ENCODE measurements at places on chromosomes 4 and X.

GRCh38 chrX:69289046-69289792 lies 124.0 kb upstream of the PJA1 start:
- DNase-seq, result no peak

DNA sequence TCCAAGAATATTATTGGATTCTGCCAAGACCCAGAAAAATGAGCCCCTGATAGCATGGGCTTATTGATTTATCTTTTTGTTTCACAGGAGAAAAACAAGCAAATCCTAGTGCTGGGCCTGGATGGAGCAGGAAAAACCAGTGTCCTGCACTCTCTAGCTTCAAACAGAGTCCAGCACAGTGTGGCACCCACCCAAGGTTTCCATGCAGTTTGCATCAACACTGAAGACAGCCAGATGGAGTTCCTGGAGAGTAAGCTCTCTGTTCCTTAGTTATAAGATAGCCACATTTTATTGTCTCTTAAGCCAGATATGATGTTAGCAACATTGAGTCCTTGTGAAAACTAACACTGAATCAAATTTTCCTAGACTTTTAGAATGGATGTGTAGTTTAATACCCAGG lies 5.5 kb downstream of the ARL9 start:
- DNase-seq, result no peak

GRCh38 chrX:37083880-37084279 lies 75.7 kb downstream of the FAM47C start:
- DNase-seq, result no peak

- no peak for DNase-seq
Measured at GRCh38 chrX:27964432-27964831, 16.8 kb downstream of the DCAF8L1 start.

- DNase-seq, result no peak
Measured at GRCh38 chr4:77917075-77917474, 54.4 kb downstream of the MRPL1 start.

DNA sequence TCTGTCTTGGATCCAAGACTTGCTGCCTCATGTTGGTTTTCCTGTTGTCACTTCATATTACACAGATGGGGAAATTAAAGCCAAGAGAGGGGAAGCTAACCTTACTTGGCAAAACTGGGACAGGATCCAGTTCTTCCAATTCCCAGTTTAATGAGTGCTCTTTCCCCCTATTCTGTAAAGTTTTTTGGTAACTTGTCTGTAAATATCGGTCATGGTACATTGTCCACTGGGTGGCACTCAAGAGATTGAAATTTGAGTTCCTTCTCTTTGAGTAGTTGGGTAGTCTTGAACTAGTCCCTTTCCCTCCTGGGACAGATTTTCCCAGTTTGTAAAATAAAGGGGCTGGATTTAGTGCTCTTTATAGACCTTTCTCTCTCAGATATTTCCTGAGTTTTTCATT lies 12.4 kb upstream of the EOLA2 start:
- no peak for DNase-seq

DNA sequence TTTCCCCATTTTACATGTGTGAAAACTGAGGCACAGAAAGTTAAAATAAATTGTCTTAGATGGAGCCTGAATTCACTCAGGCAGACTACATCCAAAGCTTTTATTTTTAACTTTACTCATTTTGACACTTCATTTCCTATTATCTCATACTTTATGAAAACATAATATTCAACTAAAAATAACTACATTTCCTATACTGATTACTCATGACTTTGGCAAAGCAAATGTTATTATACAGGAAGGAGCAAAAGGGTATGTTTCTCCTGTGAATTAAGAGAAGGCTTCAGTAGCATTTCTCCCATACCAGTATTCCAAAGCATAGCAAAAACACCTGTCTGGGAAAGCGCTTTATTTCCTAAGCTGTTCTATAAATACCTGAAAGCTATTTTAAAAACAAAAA lies 178.6 kb downstream of the ADAMTS3 start:
- no peak for DNase-seq

- DNase-seq, result no peak
Measured at GRCh38 chr4:123652476-123652875, 255.9 kb downstream of the SPRY1 start.

DNA sequence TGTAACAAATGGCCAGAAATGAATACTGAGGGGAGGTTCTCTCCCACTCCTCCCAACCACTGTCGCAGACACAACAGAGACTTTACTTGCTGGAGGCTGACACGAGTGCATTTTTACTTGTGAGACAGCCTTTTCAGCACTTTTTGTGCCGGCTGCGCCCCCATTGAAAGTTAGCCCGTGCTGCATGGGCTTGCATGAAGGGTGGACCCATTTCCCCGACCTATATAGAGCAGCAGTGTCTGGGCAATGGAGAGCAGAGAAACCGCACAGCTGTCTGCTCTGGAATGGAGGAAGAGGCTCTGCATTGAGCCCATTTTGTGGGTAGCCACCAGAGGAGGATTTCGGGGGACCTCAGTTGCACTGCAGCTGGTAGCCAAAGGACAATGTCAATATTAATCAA lies 208.8 kb downstream of the UGT8 start:
- DNase-seq, result no peak

- DNase-seq, result no peak
Measured at GRCh38 chrX:124426288-124427169, 80.2 kb downstream of the SH2D1A start.

- no peak for DNase-seq
Measured at GRCh38 chr4:80454040-80454439, 118.5 kb downstream of the CFAP299 start.

GRCh38 chr4:78571804-78572203 lies 20.2 kb downstream of the ANXA3 start:
- DNase-seq, result no peak

GRCh38 chrX:129772796-129773431 lies 6.8 kb upstream of the SASH3 start:
- peak; percentile 31 for DNase-seq

DNA sequence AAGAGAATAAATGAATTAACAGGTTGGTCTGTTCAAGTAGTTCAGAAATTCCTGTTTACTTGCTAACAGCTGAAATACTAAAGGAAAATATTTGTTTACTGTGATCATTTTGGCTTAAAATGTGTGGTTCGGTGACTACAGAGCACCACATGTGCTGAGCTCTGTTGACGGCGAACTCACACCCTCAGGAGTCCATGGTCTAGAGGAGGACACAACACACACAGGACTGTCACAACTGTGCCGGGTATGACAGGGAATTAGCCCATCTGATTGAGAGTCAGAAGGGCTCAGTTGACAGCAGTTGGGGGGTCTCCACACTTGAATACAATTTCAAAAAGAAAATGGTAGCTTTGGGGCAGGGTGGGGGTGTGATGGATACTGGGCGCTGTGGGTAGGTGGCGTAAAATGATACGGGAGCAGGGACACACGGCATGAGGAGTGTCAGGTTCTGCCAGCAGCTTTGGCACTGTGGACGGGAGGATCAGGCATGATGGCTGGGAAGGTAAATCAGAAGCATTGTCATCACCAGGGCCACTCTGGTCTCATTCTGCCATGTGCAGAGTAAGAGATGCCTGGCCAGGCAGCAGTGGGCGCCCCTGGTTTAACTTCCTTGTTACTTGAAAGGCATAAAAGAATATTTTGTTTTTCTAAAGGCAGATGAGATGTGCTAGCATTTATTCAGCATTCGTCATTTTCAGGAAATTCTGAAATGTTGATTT lies 33.3 kb downstream of the CLDN22 start:
- DNase-seq, result no peak

DNA sequence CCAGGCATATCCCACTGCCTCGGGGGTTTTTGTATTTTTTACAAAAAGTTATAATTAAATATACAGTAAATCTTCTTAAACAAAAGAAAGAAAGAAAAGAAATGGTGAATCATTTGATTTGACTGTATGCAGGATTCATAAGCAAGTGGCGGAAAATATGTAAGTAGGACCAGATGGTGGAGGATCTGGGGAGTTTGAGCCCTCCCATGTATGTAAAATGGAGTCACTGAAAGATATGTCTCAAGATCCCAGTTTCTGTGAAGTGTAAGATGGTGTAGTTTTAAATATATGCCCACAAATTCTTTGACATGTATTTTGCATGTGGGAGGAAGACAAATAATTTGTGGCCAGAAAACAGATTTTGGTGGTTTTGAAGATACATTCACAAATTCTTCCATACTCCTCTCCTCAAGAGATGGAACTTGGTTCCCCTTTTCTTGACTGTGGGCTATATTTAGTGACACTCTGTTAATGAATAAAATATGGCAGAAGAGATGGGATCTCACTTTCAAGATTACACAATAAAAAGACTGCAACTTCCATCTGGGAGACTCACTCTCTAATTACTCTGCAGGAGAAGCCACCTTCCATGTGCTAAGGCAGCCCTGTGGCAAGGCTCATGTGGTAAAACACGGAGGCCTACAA lies 133.6 kb upstream of the S100G start:
- DNase-seq, result no peak

DNA sequence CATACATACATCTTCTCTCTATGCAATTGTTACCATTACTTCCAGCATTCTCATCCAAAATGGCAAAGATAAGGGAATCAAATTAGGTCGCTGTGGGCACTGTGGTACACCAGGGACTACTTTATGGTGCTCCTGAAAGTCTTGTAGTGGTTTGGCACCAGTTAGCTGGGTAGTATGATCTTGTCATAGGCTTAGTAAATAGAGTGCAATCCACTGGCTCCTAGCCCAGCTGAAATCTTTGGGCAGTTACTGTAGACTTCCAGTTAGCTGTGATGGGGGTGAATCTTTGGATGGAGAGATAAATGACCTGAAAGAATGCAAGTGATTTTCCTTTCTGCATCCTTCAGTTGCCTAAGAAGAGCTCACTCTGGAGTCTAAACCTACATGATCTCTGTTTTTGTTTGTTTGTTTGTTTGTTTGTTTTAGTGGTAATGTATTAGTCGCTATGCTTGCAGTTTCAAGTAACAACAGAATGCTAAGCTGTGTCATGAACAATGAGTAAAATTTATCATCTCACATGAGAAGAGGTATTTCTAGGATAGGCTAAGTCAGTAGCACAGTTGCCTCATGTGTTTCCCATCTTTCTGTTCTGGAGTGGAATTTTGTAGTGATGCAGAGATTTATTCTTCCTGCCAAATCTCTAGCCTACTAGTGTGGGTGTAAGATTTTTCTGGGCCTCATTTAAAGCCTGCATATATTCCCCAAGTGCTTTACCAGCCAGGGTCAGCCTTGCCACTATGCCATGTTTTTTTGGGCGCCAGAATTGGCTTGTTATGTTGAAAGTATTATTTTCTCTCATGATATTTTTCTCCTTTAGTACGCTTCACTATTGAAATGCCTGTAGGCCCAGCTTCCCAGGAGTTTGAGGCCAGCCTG lies 24.2 kb downstream of the HERC3 start:
- no peak for DNase-seq

GRCh38 chr4:139560406-139561104 lies 4.5 kb upstream of the SETD7 start:
- peak; percentile 75 for DNase-seq

DNA sequence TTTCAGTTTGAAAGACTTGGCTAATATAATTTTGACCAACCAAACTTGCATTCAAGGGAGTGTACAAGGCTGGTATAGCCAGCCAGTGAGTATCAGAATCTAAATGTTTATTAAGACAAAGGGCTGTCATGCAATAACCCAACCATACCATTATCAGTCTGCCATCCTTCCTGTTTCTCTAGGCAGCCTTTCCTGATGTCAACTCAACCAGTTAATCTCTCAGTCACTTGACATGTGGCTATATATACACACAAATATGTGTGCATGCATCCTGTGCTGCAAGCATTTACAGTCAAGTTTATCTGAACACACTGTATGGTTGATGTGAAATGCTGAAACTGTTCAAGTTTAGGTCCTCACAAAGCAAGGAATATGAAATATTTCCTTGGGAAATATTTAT lies 17.2 kb downstream of the BTK start:
- DNase-seq, result no peak

DNA sequence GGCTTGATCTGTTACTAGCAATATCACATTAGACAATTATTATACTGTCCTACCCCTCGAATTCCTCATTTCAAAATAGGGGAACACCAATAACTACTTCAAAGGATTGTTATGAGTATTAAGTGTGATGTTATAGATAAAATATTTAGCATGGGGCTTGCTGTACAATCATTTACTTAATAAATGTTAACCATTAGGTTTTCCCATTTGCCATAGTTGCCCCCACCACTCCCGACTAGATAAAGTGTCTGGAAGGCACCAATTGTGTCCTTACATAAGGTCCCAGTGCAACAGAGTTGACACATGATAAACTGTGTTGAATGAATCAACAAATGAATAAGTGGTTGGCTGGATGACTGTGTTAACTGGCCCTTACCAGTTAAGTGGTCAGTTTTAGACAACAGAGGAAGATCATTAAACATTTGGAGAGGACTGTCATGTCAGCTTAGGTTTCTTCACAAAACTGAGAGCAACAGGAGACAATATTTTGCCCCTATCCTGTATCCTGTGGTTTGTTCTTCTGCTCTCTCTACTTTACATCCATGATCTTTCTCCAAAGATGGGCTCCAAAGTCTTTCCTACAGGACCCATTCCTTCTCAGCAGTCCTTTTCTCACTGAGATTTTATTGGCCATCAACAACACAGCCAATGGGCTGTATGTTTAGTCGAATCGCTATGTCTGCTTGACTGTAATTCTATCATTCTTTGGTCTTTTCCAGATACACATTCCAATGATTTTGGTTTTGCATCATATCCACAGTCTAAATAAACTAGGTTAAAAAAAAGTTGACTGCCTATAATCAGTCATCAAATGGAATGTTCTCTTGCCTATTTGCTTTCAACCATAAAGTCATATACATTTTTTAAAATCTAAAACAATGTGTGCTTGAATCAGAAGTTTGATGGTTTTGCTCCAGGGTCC lies 74.4 kb downstream of the RNF150 start:
- no peak for DNase-seq

- no peak for DNase-seq
Measured at GRCh38 chrX:652341-652741, 21.8 kb downstream of the SHOX start.

DNA sequence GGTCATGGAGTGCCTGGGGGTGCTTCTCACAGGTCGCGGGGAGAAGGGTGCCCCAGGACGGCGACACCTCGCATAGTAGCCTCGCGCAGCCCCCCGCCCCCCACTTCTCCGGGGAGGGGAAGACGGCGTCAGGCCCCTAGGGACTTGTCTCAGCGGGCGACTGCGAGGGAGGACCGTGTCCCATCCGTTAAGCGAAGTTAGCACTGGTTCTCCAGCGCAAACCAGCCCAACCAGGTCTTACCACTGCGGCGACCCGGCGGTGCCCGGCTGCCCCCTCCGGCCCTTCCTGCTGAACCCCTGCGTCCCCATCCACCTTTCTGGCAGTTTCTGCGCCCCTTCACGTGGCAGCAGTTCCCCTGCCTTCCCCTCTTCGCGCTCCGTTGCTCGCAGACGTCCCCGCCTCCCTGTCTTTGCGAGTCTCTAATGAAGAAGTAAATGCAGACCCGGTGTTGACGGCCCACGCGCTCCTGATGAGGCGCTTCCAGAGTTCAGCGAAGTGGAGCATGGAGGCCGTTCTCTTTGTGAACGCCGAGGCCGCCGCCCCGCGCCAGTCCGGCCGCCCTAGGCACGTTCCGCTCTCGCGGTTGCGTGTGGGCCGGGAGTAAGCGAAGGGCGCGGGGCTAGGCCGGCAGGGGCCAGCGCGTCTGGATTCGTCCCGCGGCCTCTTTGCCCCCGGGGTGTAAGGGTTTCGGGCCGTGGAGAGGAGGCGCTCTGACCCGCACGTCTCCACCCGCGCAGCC lies 3.0 kb downstream of the SLIT2 start:
- no peak for DNase-seq

GRCh38 chr4:174749091-174749490 lies 80.0 kb downstream of the GLRA3 start:
- DNase-seq, result no peak
